ENCODE measurements at places on chromosomes 7 and 10.

GRCh38 chr7:108046952-108047506 lies 44.1 kb upstream of the LAMB1 start:
- no peak for DNase-seq

DNA sequence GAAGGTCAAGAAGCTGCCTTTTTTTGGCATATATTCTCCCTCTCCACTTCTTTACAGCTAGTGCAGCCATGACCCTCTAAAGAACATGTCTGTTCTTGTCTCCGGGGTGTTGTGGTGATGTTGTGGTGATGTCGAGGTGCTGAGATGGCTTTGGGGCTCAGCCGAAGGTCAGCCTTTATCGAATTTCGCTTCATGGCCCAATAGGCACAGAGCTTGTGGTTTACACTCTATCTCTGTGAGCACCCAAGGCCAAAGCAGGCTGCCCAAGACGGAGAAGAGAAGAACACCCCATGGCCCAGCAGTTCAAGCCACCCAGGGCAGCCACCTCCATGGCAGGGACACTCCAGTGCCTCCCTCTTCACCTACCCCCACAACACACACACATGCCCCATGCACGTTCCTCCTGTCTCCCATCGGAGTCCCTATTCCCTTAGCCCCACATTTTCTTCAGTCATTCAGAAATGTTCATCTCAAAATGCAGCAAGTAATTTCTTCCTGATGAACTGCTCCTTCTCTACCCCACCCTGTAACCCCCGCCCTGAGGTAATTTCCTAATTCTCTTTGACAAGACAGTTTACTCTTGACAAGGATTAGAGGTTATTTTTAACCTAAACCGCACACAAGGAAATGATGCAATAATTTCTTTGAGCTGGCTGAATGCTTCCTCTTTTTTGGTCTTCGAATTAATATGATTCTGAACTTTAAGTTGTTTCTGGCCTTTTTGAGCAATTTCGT lies 18.6 kb upstream of the ADRB1 start:
- DNase-seq: no peak

DNA sequence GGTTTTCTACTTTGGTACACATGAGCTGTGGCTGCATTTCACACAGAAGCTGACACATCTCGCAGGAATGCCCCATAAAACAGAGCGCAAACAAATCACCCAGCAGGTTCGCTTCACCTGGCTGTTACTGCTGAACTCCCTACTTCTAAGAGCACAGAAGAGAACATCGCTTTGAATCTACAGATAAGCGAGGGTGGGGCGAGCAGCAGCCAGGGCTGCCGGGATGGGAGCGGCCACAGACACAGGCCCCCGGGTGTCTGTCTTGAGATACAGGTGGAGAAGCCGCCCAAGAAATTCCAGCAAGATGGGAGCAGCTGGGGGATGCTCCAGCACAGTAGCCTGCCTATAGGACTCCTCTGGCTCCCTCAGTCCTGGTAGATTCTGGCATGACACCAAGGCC lies 27.4 kb downstream of the OGDHL start:
- no peak for DNase-seq

DNA sequence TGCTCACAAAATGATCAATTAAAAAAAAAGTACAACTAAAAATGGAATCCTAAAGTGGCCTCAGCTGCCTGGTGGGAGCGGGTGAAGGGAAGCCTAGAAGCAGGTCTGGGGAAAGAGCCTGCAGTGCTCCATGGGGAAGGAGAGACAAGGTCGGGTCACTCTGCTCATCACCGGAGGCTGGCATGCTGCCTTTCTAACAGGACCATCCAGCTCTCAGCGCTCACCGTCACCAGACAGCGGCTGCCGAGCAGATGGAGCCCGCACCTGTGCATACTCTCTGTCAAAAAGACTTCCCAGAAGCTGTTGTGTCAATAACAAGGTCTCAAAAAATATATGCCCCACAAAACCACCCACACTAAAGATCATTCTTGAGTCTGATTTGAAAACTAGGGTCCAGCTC lies 112.8 kb downstream of the BAMBI start:
- DNase-seq: no peak

DNA sequence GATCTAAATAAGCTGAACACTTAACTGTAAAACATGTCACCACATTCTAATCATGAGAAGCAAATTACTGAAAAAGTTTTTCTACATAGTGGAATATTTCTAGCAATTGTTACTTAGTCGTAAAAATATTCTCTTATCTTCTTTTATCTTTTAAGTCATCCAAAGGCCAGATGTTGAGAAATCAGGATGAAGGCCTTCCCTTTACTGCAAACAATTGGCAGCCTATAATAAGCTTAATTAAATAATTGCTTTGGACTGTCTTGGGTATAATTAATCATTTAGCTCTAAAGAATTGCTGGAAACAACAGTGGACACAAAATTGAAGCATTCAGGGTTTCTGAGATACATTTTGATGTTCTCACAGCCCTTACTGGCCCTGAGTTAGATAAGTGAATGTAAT lies 226.5 kb downstream of the FANK1 start:
- no peak for DNase-seq

DNA sequence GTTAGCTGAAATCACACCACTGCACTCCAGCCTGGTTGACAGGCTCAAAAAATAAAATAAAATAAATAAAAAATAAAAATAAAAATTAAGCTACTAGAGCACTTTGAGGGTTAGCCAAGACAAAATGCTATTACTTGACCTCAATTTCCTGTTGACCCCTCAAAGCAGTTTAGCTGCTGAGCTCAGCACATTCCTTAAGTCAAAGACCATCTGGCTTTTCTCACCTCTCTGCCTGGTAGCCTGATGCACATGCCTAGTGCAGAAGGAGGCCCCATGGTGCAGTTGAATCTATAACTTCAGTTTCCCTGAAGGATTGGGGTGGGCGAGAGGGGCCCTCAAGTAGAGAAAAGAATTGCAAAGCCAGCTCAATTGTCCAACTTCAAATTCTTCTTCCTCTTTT lies 211.1 kb upstream of the GALNT17 start:
- no peak for DNase-seq

- no peak for DNase-seq
These were observed 21.3 kb downstream of the CLCN1 start for GRCh38 chr7:143337216-143337615.

DNA sequence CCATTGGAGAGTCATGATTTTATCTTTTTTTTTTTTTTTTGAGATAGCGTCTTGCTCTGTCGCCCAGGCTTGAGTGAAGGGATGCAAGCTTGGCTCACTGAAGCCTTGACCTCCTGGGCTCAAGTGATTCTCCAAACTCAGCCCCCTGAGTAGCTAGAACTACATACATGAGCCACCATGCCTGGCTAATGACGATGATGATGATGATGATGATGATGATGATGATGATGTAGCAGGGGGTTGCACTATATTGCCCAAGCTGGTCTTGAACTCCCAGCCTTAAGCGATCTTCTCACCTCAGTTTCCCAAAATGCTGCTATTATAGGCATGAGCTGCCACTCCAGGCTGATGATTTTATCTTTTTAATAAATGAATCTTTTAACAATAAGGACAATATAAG lies 13.9 kb upstream of the PLAC9 start:
- no peak for DNase-seq

- no peak for DNase-seq
These were observed 622.2 kb downstream of the GALNT17 start for GRCh38 chr7:71753956-71754664.

DNA sequence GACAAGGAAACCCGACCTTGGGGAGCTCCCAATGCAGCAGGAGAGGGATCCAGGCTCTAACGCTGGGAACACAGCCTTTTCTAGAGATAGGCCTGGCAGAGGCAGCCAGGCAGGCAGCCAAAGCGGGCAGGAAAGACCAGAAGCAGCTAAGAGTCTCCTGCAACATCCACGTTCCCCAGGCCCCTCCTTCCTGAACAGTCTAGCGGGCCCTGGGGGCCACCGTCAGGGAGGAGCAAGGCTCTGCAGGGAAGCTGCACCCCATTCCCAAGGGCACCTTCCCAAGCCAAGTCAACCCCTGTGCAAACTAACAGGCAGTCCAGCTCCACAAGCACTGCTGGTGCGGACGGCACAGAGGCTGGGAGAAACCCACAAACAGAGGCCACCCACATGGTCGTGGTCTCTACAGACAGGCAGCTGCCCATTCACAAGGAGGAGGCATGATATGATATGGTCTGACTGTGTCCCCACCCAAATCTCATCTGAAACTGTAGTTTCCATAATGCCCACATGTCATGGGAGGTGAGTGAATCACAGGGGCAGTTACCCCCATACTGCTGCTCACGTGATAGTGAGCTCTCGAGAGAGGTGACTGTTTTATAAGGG lies 115.7 kb downstream of the MAD1L1 start:
- no peak for DNase-seq

- no peak for DNase-seq
These were observed 476.5 kb upstream of the PCDH15 start for GRCh38 chr10:55277549-55277948.

GRCh38 chr7:83190659-83191389 lies 28.1 kb upstream of the PCLO start:
- DNase-seq: no peak

- no peak for DNase-seq
These were observed 18.1 kb downstream of the OPTN start for GRCh38 chr10:13117841-13118783.

DNA sequence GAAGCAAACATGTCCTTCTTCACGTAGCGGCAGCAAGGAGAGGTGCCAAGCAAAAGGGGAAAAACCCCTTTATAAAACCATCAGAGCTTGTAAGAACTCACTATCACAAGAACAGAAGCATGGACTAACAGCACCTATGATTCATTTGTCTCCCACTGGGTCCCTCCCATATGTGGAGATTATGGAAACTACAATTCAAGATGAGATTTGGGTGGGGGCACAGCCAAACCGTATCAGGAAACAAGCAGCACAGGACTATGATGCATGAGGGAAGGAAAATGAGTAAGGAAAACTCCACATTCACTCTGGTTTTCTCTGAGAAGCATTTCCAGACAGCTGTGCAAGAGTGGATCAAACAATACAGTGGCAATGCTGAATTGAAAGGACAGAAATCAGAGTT lies 81.6 kb downstream of the RSU1 start:
- no peak for DNase-seq

DNA sequence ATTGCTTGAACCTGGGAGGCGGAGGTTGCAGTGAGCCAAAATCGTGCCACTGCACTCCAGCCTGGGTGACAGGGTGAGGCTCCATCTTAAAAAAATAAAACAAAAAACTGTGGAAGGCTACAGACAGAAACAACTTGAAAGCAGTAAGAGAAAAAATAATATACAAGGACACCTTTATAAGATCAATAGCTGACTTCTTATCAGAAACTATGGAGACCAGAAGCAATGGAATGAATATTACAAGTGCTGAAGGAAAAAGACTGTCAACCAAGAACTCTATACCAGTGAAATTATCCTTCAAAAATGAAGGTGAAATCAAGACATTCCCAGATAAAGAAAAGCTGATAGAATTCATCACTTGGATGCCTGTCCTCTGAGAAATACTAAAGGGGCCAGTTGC lies 49.0 kb downstream of the RBAK start:
- no peak for DNase-seq

- no peak for DNase-seq
These were observed 62.5 kb upstream of the KMT2E start for GRCh38 chr7:104951546-104951945.

DNA sequence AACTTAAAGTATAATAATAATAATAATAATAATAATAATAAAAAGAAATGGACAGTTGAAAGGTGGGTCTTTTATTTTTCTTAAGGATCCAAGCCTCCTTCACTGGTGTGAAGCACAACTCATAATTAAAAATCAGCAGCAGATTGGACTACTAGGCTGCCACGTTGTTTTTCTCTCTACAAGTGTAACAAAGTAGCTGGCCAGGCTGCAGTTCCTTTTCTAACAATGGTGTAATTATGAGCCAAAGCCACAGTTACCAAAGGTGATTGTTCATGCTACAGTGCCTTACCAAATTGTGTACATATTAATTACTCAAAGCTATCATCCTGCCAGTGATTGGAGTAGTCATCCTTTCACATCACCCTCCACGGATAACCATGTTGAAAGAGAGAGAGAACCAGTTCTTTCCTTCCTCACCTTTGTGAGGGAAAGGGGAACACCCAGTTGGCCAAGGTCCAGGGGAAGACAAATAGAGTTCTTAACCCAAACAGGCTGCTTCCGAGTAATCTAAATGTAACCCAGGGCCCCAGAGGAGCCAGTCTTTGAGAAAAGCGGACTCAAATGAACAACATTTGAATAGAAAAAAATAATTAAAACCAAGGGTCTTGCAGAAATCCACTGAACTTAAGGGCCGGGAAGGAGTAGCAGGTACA lies 86.3 kb upstream of the NPS start:
- no peak for DNase-seq

DNA sequence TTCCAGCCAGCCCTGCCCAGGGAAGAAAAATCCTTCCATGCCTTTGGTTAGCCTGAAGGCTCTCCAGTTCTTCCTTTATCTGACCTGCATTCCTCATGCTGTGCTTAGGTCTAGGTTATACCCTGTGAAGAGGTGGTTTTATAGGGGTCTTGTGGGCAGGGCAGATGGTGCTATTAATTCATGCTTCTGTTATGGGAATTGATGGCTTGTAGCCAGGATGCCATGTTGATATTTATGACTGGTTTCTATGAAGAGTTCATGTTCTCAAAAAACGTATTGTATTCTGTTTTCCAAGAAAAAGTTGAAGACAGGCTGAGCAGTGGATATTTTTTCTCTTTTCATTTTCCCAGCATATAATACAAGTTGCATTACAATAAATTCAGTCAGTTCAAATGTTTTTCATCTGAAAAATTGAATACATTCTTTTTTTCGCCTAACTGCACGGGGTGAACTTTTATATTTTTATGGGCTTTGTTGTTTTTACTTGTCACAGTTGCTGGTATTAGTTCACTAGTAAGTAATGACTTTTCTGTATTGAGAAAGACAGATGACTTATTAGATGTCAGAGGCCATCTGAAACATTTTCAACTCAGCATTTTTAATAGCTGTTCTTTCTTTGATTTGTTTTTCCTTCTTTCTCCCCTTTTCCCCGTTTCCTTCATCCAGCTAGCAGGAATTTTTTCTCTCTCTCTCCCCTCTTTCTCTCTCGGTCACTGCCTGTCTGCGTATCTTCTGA lies 322.8 kb downstream of the LRMDA start:
- DNase-seq: no peak

All from HFF-Myc (cell line).